ENCODE measurements at places on chromosomes 16 and 17.
A peak's percentile ranks its signal among the peaks of the same experiment; 100 is the strongest.

GRCh38 chr16:15857724-15858560 lies 1.1 kb upstream of the MYH11 start:
- no peak for DNase-seq

DNA sequence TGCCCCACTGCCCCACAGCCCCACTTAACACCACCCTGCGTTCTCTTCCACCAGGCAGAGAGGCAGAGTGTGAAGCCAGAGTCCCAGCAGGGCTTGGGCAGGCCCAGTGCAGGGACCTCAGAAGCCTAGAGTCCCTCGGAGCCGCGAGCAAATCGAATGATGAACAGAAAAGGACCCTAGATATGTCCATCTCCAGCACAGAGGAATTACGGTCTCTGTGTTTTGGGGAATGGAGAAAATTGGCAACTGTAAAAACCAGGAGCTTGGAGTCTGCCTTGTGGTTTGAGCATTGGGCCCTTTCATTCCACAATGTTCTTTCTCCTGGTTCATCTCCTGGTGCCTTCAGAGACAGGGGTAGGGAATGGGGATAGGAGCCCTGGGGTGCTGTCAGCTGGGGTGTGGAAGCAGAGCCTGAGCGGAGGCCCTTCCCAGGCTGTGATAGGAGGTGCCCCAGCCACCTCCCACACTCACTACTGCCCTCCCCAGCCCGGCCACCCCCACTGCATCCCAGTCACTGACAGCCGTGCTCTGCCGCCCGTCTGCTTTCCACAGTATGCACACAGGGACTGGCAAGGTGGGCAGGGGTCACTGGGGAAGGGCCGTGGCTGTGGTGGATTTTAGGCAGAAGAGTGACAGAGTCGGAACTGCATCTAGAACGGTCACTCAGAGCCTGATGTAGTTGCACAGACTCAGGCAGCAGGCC lies 26.7 kb downstream of the TBX4 start:
- no peak for DNase-seq

DNA sequence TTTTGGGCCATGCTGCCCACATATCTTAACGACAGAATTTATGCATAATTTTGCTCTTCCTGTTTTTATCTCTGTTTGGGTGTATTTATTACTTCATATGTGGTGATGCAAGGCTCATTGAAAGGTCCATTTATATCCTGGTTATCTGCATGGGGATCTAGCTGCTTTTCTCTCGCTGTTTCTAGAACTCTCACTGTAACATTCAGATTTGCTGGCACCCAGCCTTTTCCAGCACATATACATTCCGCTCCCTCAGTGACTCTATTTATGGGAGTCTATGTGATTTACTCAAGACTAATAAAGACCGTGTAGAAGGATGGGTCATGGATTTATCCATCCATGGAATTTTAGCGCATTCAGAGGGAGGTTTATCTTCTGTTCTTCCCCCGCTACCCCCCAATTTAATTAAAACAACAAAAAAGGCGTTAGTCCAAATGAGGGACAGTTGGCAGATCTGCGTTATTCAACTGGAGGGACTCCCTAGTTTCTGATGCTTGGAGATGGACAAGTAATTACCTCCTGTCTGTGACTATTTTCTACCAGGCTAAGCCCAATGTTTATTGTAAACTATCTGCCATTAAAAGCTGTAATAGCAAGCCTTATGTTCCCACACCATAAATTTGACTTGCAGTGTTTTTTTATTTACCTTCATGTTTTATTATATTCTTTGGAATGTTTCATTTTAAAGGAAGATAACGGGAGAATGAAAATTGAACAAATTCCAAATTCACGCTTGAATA lies 19.8 kb upstream of the MARCHF10 start:
- DNase-seq, result no peak

- DNase-seq, result peak; percentile 46
Observed at GRCh38 chr17:39700148-39700987, 504 bp downstream of the ERBB2 start.

DNA sequence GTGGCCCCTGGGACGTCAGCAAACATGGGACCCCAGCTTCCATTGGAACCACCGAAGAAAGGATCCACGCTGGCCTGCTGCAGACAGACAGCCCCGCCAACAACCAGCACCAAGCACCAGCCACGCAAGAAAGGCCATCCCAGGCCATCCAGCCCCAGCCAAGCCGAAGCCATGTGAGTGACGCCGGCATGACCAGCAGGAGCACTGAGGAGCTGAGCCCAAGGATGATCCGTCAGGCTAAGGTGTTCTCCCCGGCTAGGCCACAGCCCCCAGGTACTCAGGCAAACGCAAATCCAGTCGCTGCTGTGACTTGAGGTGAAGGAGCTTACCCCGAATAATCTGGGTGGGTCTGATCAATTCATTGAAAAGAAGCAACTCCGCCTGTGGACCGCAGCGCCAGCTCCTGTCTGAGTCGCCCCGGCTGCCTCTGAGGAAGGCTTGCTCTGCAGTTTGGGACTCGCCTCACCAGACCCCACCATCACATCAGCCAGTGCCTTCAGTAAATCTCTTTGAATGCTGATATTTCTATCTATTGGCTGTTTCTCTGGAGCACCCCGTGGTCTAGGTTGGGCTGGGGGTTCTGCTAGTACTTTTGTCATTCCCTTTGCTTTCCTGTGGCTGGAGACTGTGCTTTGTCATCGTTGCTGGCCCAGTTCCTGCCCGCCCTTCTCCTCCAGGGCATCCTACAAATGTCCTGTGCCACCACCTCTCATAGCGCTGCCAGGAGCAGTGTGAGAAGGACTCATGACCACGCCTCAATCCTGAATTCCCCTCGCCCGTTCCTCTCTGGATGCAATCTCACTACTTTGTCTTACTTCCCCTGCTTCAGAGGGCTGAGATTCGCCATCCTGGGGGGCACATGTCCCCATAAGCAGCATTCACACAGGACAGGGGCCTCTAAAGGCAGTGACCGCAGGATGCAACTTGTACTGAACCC lies 8.1 kb upstream of the CBX2 start:
- no peak for DNase-seq

GRCh38 chr17:82195675-82196672 lies 16.7 kb downstream of the CCDC57 start:
- DNase-seq, result no peak

DNA sequence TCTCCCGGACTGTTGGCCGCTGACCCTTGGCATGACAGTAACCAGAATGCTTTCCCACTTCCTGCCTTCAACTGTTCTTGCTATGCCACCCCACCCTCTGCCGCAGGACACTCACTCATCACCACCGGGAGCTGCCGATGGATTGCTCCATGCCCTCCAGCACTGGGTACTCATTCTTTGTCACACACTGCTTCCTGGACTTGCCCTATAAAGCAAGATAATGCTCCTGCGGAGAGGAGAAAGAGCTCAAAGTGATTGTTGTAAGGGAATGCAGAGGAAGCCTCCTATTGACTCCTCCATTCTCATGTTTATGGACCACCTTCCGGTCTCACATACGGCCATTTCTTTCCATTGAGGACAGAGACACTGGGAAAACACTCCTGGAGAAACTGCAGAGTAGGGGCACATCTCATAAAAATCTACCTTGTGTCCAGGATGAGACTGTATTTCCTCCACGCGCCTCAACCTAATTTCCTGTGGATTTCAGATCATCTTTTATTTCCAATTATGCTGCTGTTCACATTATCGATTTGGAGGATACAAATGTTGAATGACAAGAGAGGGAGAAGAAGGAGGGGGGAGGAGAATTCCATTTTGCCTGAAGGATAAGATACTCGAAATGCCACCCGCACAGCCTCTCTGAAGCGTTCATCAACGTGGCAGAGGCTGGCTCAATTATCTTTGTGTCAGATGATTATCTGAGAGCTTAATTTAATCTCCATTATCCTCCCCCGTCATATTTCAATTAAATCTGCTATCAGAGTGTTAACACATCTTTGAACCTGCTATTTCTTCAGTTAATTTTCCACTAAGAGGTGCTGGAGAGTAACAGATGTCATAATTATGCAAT lies 486.1 kb upstream of the SALL1 start:
- no peak for DNase-seq

DNA sequence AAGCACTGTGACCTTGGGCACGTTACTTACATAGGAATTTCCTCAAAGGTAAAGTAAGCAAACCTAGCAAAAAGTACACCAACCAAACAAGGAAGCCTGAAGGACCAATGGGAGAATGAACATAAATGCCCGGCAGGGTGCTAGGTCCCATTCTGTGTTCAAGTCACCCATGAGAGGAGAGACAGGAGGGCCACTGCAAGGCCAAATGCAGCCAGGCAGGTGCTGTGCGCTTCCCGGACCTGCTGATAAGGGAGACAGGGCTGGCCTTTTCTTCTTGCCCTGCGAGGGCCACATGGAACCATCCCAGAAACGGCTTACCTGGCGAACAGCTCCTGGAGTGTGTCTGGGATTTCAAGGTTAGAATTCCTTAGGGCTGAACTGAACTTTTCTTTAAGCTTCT lies 69.0 kb downstream of the GTF3C1 start:
- DNase-seq, result no peak

DNA sequence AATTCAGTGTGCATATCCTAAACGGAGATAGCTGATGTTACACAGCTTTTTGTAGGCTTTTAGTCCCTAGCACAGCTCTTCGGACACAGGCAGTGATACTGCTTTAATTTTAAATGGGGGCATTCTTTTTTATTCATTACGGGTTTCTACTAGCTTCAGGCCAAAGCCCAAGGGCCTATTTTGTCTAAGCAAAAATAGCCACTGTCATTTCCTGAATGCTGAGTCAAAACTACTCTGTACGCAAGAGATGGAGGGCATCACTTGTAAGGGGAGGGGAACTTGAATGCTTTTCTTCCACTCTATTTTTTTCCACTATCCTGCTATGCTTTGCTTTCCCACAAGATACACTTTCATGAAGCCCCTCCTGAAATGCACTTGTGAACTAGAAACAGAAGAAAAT lies 360.7 kb downstream of the PMP22 start:
- DNase-seq, result no peak

DNA sequence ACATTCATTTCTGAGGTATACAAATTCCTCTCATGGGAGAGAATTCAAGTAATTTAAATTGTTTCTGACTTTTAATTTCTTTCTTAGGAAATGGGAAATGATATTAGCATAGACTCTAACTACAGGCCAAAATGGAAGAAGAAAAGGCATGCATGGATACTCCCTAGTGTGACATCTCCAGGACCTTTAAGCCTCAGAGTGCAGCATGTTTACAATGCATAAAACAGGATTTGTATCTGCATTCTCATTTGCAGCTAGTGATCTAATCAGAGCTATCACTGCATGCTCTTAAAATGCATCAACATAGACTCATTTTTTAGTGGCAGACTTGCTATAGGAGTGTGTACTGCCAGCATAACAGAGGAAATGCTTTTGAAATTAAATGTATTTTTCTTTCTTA lies 224.6 kb upstream of the GOT2 start:
- DNase-seq, result no peak

DNA sequence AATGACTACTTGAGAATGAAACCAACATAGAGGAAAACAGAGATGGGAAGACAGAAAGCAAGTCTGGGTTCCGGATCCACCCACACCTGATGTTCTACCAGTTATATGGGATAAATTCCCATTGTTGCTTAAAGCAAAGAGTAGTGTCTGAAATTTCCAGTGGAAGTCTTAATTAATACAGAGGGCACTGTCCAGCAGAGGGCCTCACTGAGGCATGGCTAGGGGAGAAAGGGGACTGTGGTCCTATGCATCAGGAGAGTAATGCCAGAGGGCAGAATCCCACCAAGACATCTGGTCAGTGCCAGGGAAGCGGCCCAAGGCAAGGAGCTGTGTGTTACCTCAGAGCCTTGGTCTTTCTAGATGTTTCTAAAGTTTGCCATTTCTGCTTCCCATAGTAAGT lies 7.5 kb upstream of the UMOD start:
- DNase-seq, result peak; percentile 40

- no peak for DNase-seq
Observed at GRCh38 chr17:61477204-61477834, 25.1 kb downstream of the TBX4 start.

DNA sequence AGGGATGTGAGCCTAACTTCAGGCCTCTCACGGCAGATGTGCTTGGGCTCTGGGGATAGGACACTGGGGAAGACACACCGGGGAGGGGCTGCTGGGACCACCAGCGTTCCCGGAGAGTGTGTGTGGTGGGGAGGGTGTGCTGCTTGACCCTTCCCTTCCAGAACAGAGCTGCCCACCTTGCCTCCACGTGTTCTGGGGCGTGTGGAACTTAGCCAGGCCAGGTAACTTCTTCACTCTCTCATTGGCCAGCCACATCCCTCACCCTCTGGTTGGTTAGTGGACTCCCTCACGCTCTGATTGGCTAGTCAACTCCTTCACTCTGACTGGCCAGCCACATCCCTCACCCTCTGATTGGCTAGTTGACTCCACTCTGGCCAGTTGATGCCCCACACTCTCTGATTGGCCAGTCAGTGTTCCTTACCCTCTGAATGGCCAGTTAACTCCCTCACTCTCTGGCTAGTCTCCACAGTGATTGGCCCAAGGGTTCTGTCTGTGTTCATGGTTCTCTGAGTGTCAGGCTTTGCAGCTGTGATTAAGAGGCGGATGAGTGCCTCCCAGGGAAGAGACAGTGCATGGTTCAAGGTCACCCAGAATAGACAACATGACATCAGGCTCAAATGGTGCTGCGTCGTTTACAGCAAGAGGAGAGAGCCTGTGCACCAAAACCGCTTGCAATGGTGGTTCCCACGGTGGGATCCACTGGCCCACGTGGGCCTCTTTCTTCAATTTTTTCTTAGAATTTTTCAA lies 10.0 kb downstream of the TMEM235 start:
- peak; percentile 67 for DNase-seq

- no peak for DNase-seq
Observed at GRCh38 chr17:20053361-20053964, 44.3 kb downstream of the SPECC1 start.

GRCh38 chr17:38710604-38710962 lies 5.5 kb downstream of the MLLT6 start:
- DNase-seq, result no peak

DNA sequence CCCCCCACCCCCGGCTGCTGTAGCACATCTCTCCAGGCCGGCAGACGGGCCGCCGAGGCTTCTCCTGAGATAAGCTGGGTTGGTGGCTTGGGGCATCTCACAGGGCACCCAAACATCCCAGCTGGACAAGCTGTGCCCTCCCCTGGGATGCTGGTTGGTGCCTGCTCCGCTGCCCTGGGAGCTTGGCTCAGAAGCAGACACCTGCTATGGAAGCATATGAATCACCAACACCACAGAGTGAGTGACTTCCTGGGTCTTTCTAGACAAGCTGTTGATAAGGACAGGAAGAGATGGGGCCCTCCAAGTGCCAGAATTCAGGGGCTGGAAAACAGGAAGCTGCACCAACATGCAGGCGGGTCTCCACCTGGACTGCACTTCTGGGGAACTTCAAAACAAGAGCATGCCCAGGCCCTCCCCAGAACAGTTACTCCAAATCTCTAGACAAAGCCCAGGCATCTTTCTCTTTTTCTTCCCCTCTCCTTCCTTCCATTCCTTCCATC lies 13.7 kb downstream of the C16orf95 start:
- DNase-seq, result no peak

DNA sequence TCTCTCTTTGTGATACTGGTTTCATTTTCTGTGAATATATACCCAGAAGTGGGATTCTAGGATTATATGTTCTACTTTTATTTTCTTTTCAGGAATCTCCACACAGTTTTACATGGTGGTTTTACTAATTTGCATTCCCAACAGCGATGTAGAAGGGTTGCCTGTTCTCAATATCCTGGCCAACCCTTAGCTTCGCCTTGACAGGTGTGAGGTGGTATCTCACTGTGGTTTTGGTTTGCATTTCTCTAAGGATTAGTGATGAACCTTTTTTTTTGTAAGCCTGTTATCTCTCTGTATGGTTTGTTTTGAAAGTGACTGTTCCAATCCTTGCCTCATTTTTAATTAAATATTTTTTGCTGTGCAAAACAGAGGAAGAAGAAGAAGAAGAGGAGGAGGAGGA lies 937.7 kb downstream of the CDH8 start:
- DNase-seq, result no peak

GRCh38 chr16:8070506-8070905 lies 519.8 kb downstream of the TMEM114 start:
- no peak for DNase-seq
